GM10248 (cell line): ENCODE measurements at places on chromosomes 1 and 21.

GRCh38 chr1:192534666-192535065 lies 40.9 kb upstream of the RGS1 start:
- no peak for DNase-seq

DNA sequence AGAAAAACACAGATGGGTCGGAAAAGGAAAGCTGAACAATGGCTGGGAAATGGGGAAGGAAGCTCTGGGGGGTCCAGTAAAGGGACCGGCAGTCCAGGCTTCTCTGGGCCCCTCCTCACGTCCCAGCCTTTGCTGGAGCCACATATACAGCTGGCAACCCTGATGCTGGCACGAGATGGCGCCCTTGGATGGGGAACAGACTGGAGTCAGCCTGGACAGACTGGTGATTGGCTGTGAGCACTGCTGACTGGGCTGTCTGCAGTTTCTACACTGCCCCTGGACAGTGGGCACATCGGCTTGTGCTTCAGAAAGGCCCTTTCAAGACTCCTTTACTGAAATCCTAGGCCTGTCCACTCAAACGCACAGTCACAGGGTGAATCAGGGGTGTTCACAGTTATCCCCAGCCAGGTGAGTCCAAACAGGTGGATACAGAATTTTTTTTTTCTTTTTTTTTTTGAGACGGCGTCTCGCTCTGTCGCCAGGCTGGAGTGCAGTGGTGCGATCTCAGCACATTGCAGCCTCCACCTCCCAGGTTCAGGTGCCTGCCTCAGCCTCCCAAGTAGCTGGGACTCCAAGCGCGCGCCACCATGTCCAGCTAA lies 31.1 kb upstream of the ZBTB40 start:
- DNase-seq: peak; percentile 79

DNA sequence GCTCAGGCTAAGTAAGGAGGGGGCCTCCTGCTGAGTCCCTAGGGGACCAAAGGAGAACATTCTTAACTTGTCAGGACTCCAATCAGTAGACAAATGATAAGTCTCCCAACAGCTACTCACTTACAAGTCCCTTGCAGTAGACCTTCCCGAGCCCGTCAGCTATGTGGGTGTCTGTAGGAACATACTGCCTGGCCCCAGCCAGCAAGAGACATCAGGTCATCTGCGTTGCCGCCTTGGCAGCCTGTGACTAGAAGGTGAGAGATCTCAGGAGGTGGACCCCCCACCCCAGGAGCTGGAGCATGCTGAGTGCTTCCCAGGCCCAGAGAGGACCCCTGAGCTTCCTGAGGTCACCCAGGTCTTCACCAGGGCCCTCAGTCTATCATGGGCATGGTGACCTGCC lies 250.5 kb downstream of the C1orf94 start:
- DNase-seq: no peak

- DNase-seq: no peak
These were observed 2208.6 kb downstream of the MRPL39 start for GRCh38 chr21:23398726-23399125.

DNA sequence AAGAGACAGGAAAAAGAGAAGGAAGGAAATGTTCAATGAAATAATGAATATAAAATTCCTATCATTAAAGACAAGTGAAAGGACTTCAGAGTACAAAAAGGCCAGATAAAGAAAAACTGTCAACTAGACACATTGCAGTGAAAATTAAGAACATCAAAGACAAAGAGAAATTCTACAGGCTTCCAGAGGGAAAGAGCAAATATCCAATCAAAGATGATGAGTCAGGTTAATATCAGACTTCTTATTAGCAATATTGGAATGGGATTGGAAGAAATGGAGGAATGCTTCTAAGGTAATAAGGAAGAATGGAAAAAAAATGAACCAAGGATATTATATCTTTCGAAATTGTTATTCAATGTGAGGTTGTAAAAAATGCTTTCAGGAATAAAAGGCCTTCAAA lies 7.8 kb downstream of the PLA2G2A start:
- DNase-seq: no peak

GRCh38 chr1:19315378-19316198 lies 3.5 kb downstream of the SLC66A1 start:
- DNase-seq: peak; percentile 58

- DNase-seq: no peak
These were observed 511 bp upstream of the SNX27 start for GRCh38 chr1:151611288-151611790.

- DNase-seq: no peak
These were observed 46.3 kb downstream of the ITPKB start for GRCh38 chr1:226692823-226693222.
